ENCODE measurements at places on chromosomes 5 and 9. TPM values are rescaled to one million over a fixed set of nuclear protein-coding genes. Genes with fewer than 3 reads are reported as not detected.
A peak's percentile ranks its signal among the peaks of the same experiment; 100 is the strongest.

DNA sequence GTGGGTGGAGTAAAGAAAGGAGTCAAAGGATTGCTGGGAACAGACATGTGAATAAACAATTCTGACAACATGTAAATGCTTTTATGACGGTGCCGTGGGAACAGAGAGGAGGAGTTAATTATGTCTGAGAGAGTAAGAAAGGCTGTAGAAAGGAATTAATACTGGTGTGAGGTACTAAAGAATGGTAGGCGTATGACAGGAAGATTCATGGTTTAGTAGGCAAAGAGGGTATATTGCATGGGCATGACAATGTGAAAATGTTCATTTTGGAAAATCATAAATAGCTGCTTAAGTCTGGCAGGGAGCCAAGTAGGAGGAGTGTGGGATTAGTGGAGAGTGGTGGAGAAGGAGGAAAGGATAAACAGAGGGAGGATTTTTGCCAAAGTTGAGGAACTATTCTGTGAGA is 19.7 kb downstream of the NAA35 start:
- no peak for DNase-seq

- no peak for DNase-seq
These were observed 316.0 kb upstream of the PAPPA start for GRCh38 chr9:115837618-115838017.

DNA sequence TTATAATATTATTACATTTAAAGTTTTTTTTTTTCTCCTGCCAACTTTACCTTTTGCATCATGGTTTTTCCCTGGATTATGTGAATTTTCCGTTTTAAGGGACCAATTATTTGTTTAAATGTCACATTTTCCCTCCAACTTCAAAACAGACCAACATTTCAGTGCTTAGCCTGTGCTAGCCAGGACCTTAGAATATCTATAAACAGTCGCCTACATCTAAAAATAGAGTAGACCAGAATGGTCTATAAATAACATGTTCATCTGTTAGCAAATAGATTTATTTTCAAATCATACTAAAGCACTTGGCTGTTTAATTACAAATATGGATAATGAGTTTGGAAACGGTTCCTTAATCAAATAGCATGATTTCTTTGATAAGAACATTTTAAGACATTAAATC is 192.0 kb downstream of the FBN2 start:
- no peak for DNase-seq

DNA sequence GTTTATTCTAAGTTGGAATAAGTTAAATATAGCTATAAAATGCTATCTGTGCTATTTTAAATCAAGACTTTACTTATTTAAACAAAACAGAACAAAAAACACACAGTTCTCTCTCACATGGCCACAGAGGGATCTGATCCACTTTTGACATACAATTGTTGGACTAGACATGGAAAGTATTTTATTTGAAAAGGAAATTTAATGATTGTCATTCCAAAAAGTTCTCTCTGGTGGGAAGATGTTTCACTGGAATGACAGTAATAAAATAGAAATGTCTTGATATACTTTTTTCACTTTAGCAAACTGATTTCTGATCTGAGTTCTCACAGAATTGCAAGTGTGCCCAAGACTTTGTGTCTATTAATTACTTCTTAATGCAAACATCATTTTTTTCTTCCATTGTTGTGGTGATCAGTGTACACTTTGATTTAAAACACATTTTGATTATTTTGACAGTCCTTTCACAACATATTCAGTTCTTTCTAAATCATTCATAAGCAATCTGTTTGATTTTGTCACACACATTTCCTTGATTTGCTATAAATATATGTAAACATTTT is 30.1 kb upstream of the MINAR2 start:
- no peak for DNase-seq

DNA sequence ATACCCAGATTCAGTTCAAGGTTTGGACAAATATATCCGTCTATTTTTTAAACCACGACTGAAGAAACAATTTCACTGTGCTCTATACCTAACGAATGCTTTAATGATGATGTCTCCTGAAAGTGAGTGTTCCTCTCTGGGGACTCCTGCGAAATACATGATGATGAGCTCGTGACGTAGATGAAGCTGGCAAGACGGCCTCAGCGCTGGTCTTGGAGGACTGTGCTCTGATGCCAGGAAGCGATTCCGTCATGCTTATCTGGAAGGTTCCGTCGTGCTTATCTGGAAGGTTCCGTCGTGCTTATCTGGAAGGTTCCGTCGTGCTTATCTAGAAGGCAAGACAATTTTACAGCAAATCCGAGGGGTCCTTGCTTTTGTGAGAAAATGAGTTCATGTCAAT is 250.8 kb upstream of the IRX2 start:
- DNase-seq, result no peak

DNA sequence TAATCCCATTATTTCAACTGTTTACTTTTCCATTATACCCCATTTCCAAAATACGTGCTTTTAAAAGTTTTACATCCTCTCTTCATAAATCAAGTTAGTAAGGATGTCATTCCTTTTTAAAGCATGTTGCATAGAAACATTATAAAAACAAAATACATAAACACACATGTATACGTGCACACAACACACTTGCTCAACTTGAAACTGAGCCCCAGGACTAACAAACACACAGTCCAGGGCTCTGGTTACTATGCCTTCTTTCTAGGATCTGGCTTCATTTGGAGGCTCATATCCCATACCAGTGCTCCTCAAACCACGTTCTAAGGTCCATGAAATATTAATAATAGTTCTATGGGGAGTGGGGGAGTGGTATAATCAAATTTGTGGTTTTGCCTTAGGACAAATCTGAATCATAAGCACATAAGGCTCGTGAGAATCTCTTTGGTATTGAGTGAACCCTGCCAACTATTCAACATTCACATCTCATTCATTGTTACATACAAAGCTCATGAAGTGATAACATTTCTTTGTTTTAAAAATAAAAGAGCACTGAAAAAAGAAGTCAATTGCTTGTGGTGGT is 55.2 kb downstream of the NFIB start:
- no peak for DNase-seq

The SPATA9 gene
- polyA plus RNA-seq, result 1.1 TPM

The ZFP37 gene
- polyA plus RNA-seq, result 15.5 TPM

- no peak for DNase-seq
These were observed 66.9 kb upstream of the TMEM215 start for GRCh38 chr9:32716425-32716824.

GRCh38 chr5:88214655-88215054 is 54.0 kb downstream of the TMEM161B start:
- no peak for DNase-seq

DNA sequence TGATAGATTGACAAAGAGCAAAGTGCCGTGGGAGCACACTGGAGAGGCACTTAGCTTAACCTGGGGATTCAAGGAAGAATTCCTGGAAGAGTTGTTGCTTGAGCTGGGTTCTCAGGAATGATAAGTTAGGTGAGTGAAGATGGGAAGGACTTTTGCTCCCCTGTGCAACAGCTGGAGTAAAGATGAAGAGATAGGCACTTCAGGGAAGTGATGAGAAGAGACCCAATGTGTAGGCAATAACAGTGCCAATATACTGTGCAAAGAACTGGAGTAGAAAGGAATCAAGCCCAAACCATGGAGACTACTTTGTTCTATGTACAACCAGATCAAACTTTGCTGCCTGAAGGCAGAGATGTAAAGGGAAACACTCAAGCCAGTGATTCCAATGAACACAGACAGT is 92.2 kb downstream of the ADGRV1 start:
- no peak for DNase-seq

The IL13 gene
- polyA plus RNA-seq, result not detected

DNA sequence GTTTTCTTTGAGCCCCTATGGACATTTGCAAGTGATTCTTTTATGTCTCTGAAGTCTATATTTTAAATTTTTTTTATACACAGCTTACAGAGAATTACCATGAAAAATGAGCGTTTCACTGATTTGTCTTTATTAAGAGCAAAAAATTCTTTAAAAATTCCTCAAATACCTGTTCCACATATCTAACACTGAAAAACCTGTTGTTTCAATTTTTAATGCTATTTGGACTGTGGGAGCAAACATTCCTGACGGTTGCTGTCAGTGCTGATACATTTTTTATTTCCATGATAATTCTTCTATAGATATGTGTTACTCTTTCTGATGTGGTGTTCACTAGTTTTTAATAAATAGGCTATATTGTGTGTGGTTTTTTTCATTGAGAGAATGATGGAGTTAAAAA is 199.8 kb downstream of the GDNF start:
- no peak for DNase-seq

GRCh38 chr5:155906046-155906445 is 420.9 kb upstream of the SGCD start:
- no peak for DNase-seq

The DPM2 gene
- polyA plus RNA-seq, result 37.3 TPM

The NRG2 gene
- polyA plus RNA-seq, result 1.3 TPM

The LCN2 gene
- polyA plus RNA-seq, result 0.43 TPM

The ANKRD33B gene
- polyA plus RNA-seq, result 1.8 TPM

GRCh38 chr5:144194144-144194543 is 23.5 kb downstream of the KCTD16 start:
- DNase-seq, result no peak

DNA sequence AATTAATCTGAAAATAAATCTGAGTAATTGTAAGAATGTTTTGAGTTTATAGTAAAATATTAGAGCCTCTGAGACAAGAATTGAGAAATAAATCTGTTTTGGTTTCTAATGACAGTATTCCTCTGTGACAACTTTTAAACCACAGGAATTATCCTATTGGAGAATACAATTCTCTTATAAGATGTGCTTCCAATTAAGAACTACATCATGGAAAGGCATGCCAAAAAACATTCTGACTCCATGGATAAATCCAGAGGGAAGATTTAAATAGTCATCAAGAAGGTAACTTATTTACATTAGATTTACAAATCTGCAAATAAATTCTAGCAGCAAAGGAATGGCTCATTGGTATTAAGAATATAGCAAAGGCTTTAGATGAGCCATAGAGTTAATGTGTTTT is 178.3 kb upstream of the ACOT12 start:
- DNase-seq, result no peak

The NKD2 gene
- polyA plus RNA-seq, result 20.8 TPM

DNA sequence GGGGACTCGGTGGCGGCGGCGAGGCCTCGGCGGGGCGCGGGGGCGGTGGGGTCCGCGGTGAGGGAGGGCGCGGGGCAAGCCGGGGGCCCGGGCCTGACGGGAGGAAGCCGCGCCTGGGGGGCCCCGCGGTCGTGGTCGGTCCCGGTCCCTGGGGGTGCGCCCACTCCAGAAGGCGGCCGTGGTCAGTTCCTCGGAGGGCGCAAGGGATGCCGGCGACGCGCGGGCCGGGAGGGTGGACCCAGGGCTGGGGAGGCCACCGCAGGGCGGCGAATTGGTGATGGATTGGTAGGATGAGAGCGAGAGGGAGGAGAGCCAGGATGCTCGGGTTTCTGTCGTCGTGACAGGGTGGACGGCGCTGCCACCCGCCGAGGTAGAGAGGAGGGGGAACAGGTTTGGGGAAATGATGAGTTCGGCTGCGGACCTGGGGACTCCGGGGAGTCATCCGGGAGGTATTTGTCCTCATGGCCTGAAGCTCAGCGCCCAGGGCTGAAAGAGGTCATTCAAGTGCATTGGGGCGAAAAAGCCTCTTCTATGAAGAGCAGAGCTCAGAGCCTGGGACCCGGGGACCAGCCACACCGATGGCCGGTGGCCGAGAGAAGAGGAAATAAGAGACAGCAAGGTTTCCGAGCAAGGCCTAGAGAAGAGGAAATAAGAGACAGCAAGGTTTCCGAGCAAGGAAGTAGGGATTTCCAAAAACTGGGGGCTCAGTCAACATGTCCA is 557 bp downstream of the GNG10 start:
- peak; percentile 11 for DNase-seq

The ENHO gene
- polyA plus RNA-seq, result 0.74 TPM

- DNase-seq, result no peak
These were observed 5.6 kb upstream of the CAMK2A start for GRCh38 chr5:150295172-150295634.

The TEX48 gene
- not detected for polyA plus RNA-seq

Data from right renal pelvis (tissue), 4 donors.